ENCODE measurements at places on chromosomes 12 and 14.

DNA sequence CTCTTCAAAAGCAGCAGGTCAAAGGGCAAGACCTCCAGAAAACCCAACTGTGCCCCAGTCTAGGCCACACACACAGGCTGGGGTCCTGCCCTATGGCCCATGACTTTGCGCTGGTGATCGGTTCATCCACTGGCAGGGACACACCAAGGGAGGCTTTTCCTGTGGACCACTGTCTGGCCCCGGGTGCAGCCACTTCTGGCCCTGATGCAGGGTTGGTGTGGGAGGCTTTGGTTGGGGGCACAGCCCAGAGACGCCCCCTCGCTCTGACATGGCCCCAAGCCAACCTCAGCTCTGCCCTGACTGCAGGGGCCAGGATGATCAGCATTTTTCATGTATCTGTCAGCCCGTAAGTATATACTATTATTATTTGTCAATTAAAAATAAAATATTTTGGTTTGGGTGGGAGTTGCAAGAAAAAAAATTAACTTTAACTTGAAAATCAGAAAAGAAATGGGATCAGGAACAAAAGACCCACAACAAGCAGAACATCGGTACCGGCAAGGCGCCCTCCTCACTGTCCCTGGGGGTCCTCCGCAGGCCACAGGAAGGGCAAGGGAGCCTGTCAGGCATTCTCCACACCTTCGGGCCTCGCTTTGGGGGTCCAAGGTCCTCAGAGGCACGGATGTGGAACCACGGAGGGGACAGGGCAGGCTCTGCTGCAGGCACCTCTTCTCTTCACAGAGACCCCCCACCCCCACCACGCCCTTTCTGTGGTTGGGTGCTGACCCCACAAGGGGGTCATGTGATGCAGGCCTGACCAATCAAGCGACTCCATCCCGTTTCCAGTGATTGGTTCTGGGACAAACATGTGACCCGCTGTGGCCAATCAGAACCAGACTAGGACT, 181.5 kb upstream of the SFSWAP start:
- no peak for DNase-seq

- DNase-seq = no peak
Observed at GRCh38 chr12:69334158-69334557, 14.0 kb upstream of the LYZ start.

DNA sequence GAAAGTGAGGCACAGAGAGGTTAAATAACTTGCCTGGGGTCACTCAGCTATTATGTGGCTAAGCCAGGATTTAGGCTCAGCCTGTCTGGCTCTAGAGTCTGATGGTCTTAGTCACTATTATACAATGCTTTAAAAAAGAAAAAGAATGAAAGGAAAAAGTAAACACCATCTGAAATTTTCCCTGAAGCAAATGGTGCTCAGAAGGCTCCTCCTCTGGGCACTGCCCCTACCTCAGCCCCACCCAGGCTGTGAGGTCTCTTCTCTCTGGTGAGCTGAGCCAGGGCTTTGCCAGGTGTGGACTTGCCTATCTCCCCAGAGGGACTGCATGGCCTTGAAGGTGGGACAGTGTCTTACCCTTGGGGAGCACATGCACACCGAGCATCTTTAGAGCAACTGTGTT, 117.5 kb upstream of the DYRK2 start:
- no peak for DNase-seq

- DNase-seq = no peak
Observed at GRCh38 chr14:65131301-65131701, 29.0 kb upstream of the MAX start.

- no peak for DNase-seq
Observed at GRCh38 chr12:69981881-69982475, 157.0 kb downstream of the MYRFL start.

DNA sequence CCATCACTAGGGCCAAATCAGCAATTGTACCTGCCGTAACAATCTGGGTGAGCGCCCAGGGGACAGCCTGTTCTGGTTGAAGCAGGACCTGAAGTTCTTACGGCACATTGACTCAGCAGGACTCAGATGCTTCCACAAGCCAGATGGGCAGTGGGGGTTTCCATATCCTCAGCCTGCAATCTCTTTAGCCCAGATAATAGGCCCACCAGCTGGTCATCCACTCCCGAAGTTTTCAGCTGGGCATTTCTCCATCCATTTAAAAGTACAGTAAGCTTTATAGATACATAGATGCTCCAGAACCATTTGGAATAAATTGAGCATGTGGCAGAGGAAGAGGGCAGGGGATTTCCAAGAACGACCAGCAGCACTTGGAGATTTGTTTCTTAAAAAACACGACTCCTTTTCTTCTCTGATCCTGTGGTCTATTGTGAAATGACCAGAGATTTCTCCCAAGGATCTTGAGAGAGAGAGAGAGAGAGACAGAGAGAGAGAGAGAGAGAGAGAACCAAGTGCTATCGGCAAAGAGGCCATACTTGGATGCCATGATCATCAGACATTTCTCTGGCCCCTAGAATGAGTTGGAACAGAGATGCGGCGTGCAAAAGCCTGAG, 74.8 kb upstream of the PLXNC1 start:
- DNase-seq = no peak

DNA sequence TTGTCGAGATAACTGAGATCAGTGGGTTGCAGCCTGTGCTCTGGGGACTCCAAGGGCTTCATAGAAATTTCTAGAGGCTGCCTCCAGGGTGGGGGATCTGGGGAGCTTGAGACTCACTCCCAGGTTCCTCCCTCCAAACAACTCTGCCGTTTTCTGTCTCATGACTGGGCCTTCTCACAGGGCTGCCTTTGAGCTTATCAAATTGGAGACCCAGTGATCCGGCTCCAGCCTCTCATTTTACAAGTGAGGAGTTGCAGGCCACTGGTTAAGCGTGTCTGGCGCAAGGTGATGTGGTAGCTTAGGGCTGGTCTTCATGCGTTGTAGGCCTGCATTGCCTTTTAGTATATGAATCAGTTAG, 85.8 kb downstream of the SLC25A47 start:
- no peak for DNase-seq

DNA sequence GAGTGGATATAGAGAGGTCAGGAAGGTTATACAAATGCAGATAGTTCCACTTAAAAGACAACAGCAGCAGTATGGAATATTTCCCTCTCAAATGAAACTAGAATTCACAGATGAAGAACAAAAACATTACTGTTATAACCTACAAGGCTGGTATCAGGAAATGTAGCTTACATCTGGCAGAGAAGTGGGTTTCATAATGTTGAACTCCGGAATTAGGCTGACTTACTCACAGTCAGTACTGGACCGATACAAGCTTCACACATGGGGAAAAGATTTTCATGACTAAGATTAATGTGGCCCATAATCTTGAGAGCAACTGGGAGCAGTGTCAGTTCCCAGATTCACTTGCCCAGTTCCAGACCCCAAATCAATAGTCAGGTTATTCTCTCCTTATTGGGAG, 353.9 kb downstream of the DUSP6 start:
- no peak for DNase-seq

DNA sequence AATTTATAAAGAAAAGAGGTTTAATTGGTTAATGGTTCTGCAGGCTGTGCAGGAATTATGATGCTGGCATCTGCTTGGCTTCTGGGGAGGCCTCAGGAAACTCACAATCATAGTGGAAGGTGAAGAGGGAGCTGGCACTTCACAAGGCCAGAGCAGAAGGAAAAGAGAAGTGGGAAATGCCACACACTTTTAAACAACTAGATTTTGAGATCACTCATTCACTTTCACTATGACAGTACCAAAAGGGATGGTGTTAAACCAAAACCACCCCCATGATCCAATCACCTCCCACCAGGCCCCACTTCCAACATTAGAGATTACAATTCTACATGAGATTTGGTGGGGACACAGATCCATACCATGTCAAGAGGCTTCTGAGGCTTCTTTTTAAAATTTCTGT, 62.6 kb downstream of the SLC38A4 start:
- no peak for DNase-seq

- DNase-seq = no peak
Observed at GRCh38 chr14:27077214-27077613, 479.4 kb upstream of the NOVA1 start.

- DNase-seq = no peak
Observed at GRCh38 chr14:85688006-85688405, 158.1 kb downstream of the FLRT2 start.

GRCh38 chr14:60227291-60227690, 21.7 kb upstream of the PPM1A start:
- DNase-seq = no peak

DNA sequence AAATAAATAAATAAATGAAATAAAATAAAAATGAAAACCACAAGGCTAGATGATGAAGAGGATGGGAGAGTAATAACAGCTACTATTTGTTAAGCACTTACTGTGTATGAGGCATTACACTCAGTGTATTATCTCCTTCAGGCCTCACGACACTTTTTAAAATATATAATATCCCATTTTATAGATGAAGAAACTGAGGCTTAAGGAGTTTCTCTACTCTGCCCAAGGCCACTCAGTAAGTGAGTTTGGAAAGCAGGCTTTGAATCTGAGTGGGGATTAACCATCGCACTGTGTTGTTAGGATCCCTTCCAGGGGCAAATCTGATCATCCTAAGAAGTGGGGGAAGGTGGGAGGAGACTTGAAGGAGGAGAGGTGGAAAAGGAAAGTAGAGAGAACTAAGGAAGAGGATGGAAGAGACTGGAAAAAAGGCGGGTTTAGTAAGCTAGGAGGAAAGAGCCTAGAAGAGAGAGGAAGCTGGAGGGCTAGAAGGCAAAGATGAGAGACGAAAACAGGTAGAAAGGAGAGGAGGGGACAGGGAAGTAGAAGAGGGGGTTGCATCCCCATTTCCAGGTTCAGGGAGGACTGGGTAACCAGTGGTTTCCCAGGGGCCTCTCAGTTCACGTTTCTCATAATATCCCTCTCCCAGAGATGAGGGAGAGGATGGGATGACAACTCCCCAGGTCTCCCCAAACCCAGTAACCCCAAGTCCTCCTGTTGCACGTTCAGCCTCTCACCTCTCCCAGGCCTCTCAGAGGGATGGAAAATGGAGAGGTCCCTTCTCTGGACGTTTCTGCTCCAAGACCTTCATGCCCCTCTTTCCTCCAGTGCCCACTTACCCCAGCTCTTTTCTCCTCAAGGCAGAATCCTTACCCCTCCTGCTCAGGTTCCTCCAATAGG, 1.7 kb downstream of the STAT6 start:
- no peak for DNase-seq

DNA sequence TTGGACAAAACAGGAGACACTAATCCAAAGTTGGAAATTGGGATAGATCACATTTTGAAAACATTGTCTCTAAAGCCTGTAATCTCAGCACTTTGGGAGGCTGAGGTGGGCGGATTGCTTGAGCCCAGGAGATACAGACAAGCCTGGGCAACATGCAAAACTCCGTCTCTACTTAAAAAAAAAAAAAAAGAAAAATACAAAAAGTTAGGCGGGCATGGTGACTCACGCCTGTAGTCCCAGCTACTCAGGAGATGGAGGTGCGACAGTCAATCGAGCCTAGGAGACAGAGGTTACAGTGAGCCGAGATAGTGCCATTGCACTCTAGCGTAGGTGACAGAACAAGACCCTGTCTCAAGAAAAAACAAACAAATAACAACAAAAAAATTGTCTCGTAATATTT, 152.1 kb downstream of the MGAT4C start:
- DNase-seq = no peak

DNA sequence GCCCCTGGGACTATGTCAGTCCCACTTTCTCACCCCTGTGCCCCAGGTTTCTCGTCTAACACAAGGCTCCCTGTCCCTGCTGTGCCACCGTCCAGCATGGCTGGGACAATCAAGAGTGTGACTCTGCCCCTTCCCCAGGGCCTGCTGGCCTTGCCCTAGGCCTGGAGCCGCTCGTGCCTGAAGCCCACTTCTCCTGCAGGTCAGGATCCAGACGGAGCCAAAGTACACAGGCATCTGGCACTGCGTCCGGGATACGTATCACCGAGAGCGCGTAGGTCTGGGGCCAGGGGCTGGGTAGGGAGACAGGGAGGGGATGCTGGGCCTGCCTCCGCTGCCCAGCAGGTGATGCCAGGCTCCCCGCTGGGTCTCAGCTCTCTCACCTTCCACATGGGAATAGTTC, 2.8 kb downstream of the SLC25A47 start:
- no peak for DNase-seq

- no peak for DNase-seq
Observed at GRCh38 chr12:26471560-26471959, 276.2 kb downstream of the SSPN start.

DNA sequence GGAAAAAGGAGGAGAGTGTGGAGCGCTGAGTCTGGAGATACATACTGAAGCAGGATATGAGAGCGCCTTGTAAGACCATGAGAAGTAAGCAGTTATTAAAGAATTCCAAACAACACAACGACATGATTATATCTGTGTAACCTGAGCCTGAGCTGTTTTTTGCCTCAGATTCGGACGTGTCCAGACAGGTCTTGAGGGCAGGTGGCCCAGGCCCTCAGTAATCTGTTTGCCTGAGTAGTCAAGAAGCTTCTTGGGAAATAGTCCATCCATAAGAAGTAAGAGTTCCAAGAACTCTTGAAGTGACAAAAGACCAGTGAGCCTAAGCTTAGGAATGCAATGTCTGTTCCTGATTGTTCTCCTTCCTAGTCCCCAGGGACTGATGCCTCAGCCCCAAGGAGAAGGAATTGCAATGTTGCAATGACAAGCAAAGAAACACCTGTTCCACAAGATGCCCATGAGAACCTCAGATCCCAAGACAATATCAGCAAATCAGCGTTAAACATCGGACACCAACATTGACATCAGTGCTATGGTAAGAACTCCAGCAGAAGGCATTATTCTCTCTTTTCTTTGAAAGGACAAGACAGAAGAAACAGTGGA, 34.7 kb upstream of the ADAMTS20 start:
- DNase-seq = no peak

DNA sequence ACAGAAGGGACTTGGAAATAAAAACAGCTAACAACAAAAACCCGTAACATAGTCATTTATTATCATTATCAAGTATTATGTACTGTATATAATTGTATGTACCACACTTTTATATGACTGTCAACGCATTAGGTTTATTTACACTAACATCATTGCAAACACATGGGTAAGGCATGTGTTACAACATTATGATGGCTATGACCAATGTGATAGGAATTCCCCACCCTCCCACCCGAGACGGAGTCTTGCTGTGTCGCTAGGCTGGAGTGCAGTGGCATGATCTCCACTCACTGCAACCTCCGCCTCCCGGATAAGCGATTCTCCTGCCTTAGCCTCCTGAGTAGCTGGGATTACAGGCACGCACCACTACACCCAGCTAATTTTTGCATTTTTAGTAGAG, 82.6 kb downstream of the ERC1 start:
- DNase-seq = no peak

GRCh38 chr12:3207858-3208257, 130.7 kb downstream of the TSPAN9 start:
- DNase-seq = no peak

- DNase-seq = no peak
Observed at GRCh38 chr14:76080025-76080424, 71.7 kb upstream of the GPATCH2L start.

GRCh38 chr14:81784084-81784483, 250.4 kb upstream of the SEL1L start:
- DNase-seq = no peak

GRCh38 chr14:99213101-99213500, 58.9 kb downstream of the BCL11B start:
- DNase-seq = no peak

Data from activated naive CD8-positive, alpha-beta T cell treated with anti-CD3 and anti-CD28 coated beads, Interleukin-2, amount 50 U/mL, for 16 hours (primary cell).